ENCODE measurements at places on chromosomes 3 and 15.

GRCh38 chr3:194281766-194282165 is 69.4 kb downstream of the CPN2 start:
- DNase-seq = no peak

DNA sequence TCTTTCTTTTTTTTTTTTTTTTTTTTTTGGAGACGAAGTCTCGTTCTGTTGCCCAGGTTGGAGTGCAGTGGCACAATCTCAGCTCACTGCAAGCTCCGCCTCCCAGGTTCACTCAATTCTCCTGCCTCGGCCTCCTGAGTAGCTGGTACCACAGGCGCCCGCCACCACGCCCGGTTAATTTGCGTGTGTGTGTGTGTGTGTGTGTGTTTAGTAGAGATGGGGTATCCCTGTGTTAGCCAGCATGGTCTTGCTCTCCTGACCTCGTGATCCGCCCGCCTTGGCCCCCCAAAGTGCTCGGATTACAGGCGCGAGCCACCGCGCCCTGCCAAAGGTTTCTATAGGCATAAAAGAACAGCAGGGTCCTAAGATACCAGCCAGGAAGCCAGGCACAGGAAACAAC is 261.0 kb upstream of the CCDC54 start:
- no peak for DNase-seq

GRCh38 chr3:100898681-100899080 is 94.5 kb downstream of the ABI3BP start:
- DNase-seq = no peak

- DNase-seq = no peak
Observed at GRCh38 chr3:71444028-71444860, 139.3 kb downstream of the FOXP1 start.

DNA sequence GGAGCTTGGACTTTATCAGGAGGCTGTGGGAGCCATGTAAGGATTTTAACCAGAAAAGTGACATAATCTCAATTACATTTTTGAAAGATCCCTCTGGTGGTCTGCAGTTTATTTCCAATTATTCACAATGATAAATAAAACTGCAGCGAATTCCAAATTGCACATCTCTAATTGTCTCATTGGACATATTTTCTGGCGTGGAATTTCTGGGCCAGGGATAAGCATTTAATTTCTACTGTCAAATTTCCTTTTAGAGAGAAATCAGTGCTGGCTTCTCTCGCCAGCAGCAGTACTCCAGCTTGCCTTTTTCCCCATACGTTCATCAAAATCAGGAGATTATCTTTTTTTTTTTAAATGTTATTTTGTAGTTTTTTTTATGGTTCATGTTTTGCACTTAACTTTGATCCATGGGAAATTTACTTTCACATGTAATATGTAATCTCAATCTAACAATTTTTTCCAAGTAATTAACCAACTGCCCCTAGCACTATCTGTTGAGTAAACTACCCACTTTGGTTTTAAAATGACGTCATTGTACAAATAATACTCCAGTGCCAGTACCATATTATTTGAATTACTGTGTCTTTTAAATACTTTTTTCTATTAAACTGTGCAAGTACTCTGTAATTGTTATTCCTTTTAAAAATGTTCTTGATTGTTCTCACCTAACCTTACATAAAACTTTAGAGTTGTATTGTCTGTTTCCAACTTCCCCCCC is 251.8 kb downstream of the ADAMTSL3 start:
- DNase-seq = no peak

DNA sequence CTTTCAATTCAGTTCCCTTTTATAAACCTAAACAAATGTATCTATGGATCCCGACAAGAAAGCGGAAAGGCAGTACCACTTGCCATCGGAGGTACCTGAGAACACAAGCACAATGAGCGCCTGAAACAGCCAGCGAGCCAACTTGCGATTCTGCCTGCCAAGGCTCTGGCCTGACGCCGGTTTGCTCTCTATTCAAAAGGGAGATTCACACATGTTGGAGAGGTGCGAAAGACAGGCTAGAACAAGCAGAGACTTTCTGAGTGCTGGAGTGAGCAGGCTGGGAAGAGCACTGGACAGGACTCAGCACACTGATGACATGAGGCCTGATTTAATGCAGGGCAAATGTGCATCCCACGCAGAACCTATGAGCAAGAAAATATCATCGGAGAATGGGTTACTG is 17.7 kb upstream of the PRR23E start:
- DNase-seq = no peak

DNA sequence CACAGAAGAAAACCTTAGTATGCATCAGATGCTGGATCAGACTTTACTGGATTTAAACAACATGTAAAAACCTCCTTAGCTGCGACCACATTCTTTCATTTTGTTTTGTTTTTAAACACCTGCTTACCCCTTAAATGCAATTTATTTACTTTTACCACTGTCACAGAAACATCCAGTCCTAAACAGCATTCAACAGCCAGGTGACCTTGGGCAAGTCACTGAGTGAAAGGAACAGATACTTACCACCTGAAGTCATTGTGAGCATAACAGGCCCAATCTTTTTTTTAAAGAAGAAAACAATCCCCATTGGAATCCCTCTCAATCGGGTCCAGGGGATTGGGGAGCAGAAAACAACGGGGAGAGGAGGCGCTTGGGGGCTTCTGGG is 390 bp downstream of the STARD5 start:
- DNase-seq = no peak

- DNase-seq = no peak
Observed at GRCh38 chr3:43907508-43907858, 216.7 kb downstream of the ABHD5 start.

DNA sequence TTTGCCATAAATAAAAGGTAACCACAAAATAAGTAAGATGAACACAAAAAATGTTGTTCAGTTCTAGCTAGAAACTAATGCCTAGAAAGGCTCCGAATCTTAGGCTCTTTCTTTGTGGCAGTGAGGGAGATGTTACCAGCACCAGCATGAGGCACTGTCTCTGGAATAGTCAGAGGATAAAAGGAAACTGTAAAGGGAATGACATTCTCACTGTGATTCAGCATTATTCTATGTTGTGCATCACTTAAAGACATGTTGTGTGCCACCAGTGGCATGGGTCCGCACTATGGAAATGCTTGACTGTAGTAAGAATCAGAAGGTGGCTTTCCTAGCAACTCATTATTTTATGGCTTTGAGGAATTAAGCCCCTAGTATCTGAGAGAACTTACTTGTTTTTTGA is 70.8 kb downstream of the SEC22A start:
- no peak for DNase-seq

DNA sequence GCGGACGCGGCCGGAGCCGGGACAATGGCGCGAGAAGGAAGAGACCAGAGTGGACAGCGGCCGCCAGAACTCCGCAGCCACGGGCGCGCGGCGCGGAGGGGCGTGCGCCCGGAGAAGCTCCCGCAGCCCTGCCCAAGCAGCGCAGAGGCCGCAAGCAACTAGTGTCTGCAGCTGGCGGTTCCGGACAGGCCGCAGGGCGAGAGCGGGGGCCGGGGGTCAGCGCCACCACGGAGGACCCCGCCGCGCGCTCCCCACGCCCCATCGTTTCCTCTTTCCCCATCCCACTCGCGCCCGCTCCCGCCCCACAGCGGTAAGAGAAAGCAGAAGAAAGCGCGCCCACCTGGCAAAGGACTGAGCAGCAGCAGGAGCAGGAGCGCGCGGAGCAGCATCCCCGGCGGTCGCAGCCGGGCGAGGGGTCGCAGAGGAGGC is 440 bp downstream of the PRTG start:
- no peak for DNase-seq

DNA sequence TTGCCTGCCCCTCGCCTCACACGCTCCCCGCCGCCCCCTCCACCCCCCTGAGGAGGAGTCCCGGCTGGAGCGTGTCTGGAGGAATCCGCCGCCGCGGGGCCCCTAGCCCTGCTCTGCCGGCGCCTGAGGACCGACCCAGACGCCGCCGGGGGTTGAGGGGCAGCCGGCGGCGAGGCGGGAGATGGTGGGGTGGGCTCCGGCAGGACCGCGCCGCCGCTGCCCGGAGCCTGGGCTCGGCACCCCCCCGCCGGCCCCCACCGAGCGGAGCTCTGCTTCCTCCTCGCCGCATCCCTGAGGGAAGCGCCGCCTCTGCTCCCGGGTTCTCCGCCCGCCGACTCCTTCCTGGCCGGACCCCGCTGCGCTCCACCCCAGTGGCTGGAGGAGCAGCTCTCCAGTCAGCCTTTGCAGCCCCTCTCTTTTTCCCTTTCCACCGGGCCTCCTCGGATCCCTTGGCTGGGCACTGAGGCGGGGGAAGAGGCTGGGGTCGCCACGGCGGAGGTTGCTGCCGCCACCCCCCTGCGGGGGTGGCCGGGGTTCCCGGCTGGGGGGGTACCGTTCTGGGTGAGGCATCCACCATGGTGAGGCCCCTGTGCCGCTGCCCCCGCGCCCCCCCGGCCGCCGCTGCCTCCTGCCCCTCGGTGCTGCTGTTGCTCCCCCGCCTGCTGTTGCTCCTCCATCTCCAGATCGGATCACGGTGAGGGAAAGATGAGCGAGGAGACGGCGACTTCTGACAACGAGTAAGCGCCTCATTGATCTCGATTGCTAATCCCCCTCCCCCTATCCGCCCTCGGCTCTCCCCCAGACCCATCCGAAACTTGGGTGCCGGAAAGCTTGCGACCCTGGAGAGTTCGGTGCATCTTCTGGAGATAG is at the start of gene SPRED1:
Gene SPRED1, plus strand, starts transcription at position 356 of the 870 bp plus-strand sequence. Its CDS starts 350 bp downstream, at position 706.
- peak; percentile 12 for DNase-seq

DNA sequence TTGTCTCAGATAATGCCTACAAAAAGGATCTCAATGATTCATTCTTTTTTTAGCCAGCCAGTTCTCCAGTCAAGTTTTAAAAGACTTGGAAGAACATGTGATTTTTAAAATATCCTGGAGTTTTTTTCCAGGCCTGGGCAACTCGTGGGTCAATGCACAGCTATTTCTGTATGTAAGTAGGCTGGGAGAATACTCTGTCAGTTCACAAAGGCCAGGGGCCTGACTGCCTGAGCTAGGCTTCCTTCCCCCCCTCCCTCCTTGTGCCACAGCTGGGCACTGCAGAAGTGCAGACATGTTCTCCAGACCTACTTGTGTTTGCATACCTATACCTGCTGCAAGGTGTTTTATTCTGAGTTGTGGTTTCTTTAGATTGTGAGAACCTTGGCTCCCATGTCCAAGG is 43.7 kb downstream of the CTDSPL start:
- DNase-seq = no peak

DNA sequence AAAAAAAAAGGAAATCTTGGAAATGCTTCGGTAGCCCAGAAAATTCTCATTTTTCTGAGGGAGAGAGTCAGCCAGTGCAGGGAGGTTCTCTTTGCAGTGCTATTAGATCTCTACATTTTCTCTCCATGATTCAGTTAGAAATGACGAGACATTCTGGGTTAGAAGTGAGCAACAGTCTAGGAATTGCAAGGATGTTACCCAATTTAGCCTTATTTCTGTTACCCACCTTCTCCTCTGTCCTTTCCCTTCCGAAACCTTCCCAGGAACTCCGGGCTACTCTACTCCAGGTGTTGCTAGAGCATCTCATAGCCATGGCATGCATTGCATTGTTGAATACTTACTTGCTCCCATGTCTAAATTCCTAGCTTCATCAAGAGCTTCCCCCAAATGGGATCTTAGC is 106.8 kb downstream of the EDEM1 start:
- DNase-seq = no peak

DNA sequence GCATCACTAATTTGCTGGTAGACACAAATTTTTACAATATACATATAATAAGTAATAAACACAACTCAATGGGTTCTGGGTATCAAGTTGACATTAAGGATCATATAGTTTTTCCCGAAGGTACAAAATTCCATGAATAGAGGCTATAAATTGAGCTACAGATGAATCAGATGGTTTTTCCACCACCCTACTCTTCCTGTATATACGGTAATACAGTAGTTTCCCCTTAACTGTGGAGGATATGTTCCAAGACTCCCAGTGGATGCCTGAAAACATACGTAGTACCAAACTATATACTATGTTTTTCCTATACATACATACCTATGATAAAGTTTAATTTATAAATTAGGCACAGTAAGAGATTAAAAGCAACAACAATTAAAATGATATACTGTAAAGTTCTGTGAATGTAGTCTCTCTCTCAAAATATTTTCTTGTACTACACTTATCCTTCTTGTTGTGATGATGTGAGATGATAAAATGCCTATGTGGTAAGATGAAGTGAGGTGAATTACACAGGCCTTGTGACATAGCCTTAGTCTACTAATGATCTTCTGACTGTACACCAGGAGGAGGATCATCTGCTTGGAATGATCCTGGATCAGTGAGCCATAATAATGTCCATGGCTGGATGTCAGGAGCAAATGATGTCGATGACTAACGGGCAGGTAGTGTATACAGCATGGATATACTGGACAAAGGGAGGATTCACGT is 116.7 kb downstream of the NR1I2 start:
- DNase-seq = no peak

- DNase-seq = no peak
Observed at GRCh38 chr3:127771746-127772145, 50.6 kb downstream of the MGLL start.

- DNase-seq = no peak
Observed at GRCh38 chr3:146262371-146263110, 11.6 kb upstream of the PLSCR4 start.

DNA sequence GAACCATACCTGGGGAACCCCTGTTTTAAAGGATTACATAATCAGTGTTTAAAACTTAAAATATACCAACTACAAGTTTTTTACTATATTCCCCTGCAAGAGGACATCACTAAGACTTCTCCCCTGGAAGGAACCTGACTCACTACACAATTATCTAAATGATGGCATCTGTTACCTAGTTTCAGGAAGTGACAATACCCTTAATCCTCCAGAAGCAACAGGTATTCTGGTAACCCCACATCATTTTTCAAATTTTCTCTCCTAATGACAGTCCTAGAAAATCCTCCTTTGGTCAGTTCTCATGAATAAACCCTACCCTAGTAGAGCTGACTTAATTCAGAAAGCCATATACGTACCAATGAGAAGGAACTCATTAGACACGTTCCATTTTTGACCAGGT is 78.4 kb downstream of the RFX7 start:
- DNase-seq = no peak

GRCh38 chr3:163601426-163601825 is 1476.9 kb downstream of the SI start:
- no peak for DNase-seq

- no peak for DNase-seq
Observed at GRCh38 chr3:21073561-21073960, 677.4 kb downstream of the ZNF385D start.

DNA sequence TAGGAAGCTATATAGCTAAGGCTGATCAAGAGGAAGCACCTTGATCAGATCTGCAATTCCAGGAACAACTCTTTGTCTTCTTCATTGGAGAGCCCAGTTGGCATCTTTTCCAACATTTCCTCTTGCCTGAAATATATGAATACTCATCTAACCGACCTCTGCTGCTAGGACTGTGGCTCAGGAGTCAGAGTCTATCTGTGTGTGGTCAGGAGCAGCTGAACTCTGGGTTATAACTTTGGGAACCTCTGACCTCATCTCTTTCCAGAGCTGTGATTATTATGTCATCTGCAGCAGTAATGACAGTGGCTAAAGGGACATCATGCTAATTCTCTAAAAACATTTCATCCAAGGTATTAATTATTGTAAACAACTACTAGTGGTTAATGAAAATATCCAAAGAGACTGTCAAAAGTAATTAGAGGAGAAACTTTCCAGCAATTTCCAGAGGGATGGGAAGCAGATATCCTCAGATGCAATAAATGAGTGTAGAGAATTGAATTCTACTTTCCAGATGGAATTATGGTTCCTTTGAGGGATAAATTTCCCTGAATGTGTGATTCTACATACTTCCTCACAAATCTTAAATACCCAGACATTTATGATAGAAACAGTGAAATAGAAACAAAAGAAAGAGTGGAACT is 11.5 kb upstream of the SPINK8 start:
- no peak for DNase-seq
